ENCODE measurements at places on chromosomes 6 and 20.

GRCh38 chr20:33019465-33020277 lies 11.8 kb upstream of the BPIFB6 start:
- no peak for DNase-seq

- no peak for DNase-seq
Measured at GRCh38 chr20:13665709-13666395, 27.1 kb upstream of the TASP1 start.

DNA sequence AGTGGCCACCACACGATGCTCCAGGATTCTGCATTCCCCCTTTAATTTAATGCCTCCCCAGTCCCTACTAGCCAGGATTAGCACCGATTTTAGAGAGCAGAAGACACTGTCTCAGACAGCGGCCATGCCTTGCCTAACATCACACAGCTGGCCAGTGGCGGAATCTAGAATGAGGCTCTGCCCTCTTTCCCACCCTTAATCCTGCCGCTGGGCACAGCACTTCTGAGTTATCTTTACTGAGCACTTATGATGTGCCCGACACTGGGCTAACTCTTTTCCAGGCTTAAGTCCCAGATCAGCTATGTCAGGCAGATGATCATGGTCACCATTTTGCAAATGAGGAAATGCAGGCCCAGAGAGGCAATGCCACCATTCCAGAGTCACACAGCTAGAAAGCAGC lies 5.6 kb upstream of the BPIFA2 start:
- no peak for DNase-seq

- no peak for DNase-seq
Measured at GRCh38 chr6:33248643-33248931, 23.1 kb downstream of the VPS52 start.

- peak; percentile 14 for DNase-seq
Measured at GRCh38 chr20:49813305-49813974, 812 bp downstream of the SLC9A8 start.

DNA sequence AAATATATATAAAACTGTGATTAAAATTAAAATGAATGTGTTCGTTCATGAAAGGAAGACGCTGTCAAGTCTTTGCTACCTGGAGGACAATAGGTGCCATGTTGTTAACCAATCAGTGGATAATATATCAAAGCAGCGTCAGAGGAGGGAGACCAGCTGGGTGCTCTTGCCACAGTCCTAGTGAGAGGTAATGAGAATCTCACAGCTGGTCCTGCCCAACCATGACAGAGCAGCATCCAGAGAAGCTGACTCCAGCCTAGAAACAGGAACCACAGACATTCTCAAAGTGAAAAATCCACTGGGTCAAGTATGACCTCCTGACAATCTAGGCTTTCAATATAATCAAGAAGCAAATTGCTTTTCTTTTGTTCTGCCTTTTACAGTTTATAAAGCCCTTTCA lies 94.5 kb upstream of the LRFN2 start:
- no peak for DNase-seq

GRCh38 chr6:20538131-20538662 lies 3.9 kb downstream of the CDKAL1 start:
- no peak for DNase-seq

GRCh38 chr20:7459083-7459482 lies 481.2 kb downstream of the HAO1 start:
- DNase-seq, result no peak
